ENCODE measurements at places on chromosomes 1 and 21. TPM values are rescaled to one million over a fixed set of nuclear protein-coding genes. Genes with fewer than 3 reads are reported as not detected.

The SERBP1 gene
- total RNA-seq = 260 TPM

The VSIG8 gene
- total RNA-seq = not detected

The ACTRT2 gene
- total RNA-seq = not detected

The ESPN gene
- total RNA-seq = not detected

The SELL gene
- total RNA-seq = 2.1 TPM

The IL20 gene
- total RNA-seq = not detected

The TMEM82 gene
- total RNA-seq = not detected

The ARHGAP29 gene
- total RNA-seq = 78.4 TPM

The ACKR1 gene
- total RNA-seq = 180 TPM

The CYP4A22 gene
- not detected for total RNA-seq

The PAQR6 gene
- 1.2 TPM for total RNA-seq

The SLC5A9 gene
- 0.35 TPM for total RNA-seq

The CD1E gene
- total RNA-seq = not detected

The ALX3 gene
- total RNA-seq = not detected

The SFN gene
- 1.2 TPM for total RNA-seq

The MYBPH gene
- not detected for total RNA-seq

The NFIA gene
- total RNA-seq = 205 TPM

The MTARC1 gene
- total RNA-seq = 4.5 TPM

The PUM1 gene
- total RNA-seq = 83.8 TPM

The RPTN gene
- not detected for total RNA-seq

The DSCAM gene
- total RNA-seq = not detected

The F13B gene
- total RNA-seq = not detected

The ATXN7L2 gene
- total RNA-seq = 1.6 TPM

The CDA gene
- total RNA-seq = 0.96 TPM
